NCI-H187 treated with DMSO at 0.1 percent for 48 hours (cell line): ENCODE measurements at places on chromosomes 11 and 22.

- no peak for DNase-seq
These were observed 30.1 kb upstream of the TMEM45B start for GRCh38 chr11:129785383-129786111.

- DNase-seq, result no peak
These were observed 185.3 kb downstream of the BRD1 start for GRCh38 chr22:49642331-49642730.

- DNase-seq, result no peak
These were observed 42.1 kb downstream of the PRDM10 start for GRCh38 chr11:129960216-129961214.

DNA sequence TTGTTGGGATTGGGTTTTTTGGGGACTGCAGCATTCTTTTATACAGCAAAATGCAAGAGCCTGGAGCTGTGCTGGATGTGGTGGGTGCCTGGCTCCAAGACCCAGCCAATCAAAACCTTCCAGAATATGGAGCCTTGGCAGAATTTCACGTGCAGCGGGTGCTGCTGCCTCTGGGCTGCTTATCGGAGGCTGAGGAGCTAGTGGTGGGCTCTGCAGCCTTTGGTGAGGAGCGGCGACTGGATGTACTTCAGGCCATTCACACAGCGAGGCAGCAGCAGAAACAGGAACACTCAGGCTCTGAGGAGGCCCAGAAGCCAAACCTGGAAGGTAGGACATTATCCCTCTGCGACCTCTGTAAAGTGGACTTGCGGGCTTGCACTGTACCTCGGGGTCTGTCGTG, 5.6 kb downstream of the PEX26 start:
- no peak for DNase-seq

DNA sequence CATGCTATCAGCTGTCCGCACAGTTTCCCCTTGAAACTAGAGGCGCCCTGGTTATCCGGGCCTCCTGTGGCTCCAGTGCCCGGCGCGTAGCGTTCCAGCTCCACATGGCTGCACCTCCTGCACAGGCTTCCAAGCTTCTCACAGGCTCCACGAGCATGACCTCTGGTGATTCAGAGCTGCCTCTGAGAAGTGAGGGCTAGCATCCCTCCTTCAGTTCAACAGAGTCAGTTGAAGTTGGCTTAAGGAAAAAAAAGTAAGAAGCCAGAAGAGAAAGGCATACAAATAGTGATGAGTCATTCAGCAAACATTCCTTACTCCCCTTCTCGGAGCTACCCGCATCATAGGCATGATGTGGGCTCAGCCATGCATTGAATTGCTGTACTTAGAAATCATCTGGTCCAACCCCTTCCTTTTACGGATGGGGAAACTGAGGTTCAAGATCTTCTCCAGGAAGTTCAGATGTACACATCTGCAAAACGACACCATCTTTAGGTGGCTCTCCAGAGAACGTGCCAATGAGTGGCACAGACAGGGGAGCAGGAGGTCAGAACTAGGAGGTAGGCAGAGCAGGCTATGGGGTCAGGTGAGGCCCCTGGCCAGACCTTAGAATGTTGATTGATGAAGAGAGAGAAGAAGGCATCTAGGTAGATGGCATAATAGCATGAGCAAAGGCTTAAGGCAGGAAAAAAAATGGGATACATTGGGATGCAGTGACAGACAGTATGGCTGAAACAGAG, 216.3 kb upstream of the TBCEL start:
- no peak for DNase-seq

DNA sequence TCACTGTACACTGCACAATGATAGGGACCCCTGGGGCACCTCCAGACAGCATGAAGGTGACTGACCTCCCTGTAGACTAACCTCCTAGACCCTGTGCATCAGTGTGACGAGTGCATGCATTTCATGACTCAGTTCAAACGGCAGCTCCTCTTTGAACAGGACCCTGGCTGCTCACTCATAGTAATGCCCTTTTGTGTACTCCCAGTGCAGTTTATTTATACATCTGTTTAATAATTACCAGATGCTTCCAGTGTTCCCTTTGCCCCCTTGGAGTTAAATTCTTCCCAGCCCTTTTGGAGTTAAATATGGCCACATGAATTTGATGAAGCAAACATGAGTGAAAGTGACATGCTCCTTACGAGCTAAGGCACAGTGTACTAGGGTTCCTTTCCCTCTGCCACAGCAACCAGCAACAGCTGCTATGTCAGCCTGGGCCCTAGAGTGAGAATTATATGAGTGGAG, 72.4 kb downstream of the PANX1 start:
- DNase-seq, result no peak

DNA sequence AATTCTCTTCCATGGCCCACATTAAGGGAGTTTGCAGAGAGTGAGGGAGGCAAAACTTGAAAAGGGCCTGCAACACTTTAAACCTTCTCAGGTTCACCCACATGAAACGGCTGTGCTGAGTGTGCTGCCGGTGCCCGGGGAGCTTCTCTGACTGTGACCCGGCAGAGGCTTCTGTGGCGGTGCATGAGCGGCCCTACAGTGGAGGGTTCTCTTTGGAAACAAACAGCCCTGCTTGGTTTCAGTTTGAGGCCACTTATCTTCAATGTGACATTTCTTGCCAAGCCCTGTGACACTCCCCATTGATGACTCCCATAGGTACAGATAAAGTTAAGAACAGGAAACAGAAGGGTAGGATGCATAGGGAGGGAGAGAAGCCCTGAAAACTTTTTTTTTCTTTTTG, 31.8 kb downstream of the FAM118A start:
- DNase-seq, result no peak

- DNase-seq, result no peak
These were observed 98.9 kb downstream of the TRIM29 start for GRCh38 chr11:120039039-120039438.

GRCh38 chr11:15772981-15773380, 583.4 kb downstream of the SOX6 start:
- DNase-seq, result no peak

GRCh38 chr11:70104419-70104818, 26.3 kb downstream of the ANO1 start:
- no peak for DNase-seq

DNA sequence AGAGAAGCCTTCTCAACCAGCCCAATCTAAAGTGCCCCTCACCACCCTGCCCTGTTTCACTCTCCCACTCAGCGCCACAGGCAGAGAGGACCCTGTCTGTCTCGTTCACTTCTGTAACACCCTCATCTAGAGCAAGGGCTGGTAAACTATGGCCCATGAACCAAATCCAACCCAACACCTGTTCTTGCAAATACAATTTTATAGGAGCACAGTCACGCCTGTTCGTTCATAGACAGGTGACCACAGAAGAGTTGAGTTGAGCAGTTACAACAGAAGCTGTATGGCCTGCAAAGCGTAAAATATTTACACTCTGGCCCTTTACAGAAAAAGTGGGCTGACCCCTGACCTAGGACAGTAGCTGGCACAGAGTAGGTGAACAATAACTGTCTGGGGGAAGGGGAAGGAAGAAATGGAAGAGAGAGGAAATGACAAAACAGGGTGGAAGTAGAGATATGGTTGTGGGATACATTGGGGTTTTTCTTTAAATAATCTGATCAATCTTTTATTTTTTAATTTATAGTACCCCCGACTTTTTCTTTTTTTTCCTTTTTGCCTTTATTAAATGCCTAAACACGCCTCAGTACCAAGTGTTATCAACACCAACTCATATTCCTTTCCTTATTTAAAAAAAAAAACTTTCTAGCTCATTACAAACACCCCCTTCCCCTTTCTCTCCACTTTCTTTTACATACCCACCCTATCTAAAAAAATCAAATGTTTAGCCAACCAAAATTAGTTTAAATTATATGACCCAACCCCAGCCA, 20.9 kb downstream of the SERPIND1 start:
- DNase-seq, result no peak

GRCh38 chr22:27306771-27307170, 494.8 kb downstream of the MN1 start:
- DNase-seq, result no peak

- DNase-seq, result no peak
These were observed 30.1 kb downstream of the SYT7 start for GRCh38 chr11:61550665-61551227.

DNA sequence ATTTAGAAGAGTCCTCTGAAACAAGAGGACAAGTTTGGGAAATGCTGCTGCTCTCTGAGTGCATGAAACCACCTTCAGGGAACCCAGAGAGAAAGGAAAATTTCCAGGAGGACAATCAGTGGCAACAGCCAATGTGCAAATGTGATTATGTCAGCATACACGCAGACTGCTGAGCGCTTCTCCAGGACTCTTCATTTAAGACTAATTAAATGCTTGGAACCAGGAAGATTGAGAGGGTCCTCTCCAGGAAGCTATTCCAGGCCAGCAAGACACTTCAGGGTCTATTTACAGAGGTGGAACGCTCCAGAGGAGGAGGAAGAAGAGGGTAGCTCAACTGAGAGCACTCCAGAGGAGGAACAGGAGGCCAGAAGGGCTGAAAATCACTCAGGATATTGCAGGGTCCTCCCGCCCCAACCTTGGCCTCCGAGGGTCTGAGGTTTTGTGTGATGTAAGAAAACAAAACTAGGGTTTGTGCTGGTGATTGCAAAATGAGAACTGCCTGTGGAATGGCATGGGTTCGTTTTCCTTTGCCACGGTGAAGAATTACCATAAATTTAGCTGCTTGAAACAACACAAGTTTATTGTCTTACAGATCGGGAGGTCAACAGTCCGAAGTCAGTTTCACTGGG, 14.1 kb upstream of the HTR3A start:
- DNase-seq, result no peak

GRCh38 chr11:117881217-117881616, 4.8 kb upstream of the FXYD6 start:
- no peak for DNase-seq

DNA sequence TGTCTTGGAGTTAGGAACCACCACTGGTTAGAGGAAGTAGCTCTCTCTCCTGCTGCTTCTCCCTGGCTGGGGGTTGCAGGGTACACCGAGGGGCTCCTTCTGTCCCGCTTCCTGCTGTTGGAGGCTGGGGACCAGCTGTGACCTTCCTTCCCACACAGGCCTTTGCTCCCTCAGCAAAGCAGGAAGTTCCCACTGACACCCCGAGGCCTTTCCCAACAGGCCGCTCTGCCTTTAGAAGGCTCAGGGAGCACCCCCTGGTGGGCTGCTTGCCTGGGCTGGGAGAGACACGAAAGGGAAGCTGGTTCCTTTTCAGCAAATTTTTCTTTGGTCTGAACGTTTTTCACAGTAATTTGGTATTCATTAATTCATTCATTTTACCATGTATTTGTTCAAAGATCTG, 527.9 kb upstream of the B3GAT1 start:
- no peak for DNase-seq

DNA sequence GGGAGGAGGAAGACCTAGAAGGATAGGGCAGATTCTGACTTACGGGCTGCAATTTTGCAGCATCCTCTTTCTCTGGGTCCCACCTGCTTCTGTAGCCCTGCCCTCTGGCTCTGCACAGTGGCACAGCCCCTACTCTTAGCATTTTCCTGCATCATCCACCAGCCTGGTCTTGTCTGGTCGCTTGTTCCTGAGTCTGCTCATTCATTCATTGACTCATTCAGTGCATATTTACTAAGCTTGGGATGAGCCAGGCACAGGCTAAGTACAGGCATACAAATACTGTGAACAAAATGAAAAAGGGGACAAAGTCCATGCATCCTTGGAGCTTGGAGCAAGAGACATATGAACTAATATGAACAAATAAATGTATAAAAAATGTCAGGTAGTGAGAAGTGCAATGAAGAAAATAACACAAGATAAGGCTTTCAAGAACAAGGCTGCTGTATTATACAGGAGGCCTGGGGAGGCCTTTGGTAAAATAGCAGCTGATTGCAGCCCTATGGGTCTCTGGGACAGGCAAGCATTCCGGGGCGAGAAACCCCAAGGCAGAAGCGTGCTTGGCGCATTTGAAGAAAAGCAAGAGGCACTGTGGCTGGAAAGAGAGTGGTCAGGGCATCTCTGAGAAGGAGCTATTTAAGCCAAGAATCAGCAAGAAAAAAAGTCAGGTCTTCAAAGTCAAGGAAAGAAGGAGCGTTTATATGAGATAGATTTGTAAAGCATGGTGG, 108.0 kb upstream of the ALX4 start:
- DNase-seq, result no peak

DNA sequence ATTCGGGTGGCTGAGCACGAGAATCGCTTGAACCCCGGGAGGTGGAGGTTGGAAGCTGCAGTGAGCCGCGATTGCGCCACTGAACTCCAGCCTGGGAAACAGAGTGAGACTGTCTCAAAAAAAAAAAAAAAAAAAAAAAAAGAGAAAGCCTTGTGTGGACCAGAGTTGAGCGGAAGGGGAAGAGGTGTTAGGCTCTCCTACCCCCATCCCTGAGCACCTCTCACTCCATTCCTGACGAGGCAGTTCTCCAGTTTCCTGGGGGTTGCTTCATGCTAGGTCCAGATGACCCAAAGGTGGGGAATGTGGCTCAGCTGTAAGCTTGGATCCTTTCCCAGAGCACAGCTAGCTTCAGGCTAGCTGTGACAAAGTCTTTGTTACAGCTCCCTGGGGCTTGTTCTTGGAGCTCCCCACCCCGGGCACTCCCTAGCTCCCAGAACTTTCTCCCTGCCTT, 8.8 kb upstream of the DNAL4 start:
- DNase-seq, result no peak
